ENCODE measurements at places on chromosomes 6 and 20. TPM values are rescaled to one million over a fixed set of nuclear protein-coding genes. Genes with fewer than 3 reads are reported as not detected.

Gene TNFRSF6B
- 7.8 TPM for total RNA-seq

Gene MEI4
- not detected for total RNA-seq

Gene CALHM5
- total RNA-seq: 10.1 TPM

Gene SLC22A1
- 0.53 TPM for total RNA-seq

Gene VSTM2L
- total RNA-seq: 2.9 TPM

Gene GNRH2
- not detected for total RNA-seq

Gene CST9
- total RNA-seq: not detected

Gene ATP9A
- total RNA-seq: 82.1 TPM

Gene TMEM217
- 2.4 TPM for total RNA-seq

Gene PAX1
- total RNA-seq: not detected

Measured in smooth muscle cell of the coronary artery (primary cell).